Daoy (cell line): ENCODE measurements at places on chromosomes 11 and 22. TPM values are rescaled to one million over a fixed set of nuclear protein-coding genes. Genes with fewer than 3 reads are reported as not detected.

The SEPTIN5 gene
- 6.1 and 7.8 TPM in 2 replicates for total RNA-seq

The TSSK2 gene
- total RNA-seq: not detected in 2 replicates

The TMPRSS5 gene
- total RNA-seq: 0.69 TPM in 1 of 2 replicates, not detected in the other

The SCO2 gene
- 9.4 and 11.5 TPM in 2 replicates for total RNA-seq

The PANX3 gene
- not detected in 2 replicates for total RNA-seq

The TRPC6 gene
- total RNA-seq: not detected in 2 replicates

The SLC6A5 gene
- total RNA-seq: not detected in 2 replicates
